Activated CD4-positive, alpha-beta T cell treated with anti-CD3 and anti-CD28 coated beads, Interleukin-2, amount 50 U/mL, for 16 hours (primary cell): ENCODE measurements at places on chromosomes 6 and 20.

GRCh38 chr6:1015825-1016224 is 296.1 kb upstream of the FOXQ1 start:
- DNase-seq, result no peak

DNA sequence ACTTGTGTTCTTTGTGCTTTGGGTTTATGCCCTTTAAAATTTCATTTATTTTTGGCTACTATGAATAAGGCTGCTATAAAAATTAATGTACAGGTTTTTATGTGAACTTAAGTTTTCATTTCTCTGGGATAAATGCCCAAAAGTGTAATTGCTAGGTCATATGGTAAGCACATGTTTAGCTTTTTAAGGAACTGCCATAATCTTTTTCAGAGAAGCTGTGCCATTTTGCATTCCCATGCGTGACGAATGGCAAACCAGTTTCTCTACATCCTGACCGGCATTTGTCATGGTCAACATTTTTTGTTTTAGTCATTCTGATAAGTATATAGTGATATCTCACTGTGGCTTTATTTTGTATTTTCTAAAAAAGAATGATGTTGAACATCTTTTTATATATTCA is 236.0 kb upstream of the SGK1 start:
- DNase-seq, result no peak

DNA sequence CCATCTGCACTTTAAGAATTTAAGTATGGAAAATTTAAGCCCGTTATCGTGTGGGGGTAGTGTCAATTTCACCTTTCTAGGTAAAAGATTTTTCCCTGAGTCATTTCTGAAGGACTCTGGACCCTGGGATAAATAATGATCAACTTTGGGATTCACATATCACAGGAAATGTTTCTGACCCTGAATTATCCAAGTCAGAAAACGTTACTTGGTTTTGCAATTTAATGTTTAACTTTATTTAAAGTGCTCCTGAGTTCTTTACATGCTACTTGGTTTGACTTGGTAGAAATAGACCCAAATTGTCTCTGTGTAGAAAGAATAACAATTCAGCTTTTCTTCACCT is 1.5 kb upstream of the SLC17A3 start:
- no peak for DNase-seq

DNA sequence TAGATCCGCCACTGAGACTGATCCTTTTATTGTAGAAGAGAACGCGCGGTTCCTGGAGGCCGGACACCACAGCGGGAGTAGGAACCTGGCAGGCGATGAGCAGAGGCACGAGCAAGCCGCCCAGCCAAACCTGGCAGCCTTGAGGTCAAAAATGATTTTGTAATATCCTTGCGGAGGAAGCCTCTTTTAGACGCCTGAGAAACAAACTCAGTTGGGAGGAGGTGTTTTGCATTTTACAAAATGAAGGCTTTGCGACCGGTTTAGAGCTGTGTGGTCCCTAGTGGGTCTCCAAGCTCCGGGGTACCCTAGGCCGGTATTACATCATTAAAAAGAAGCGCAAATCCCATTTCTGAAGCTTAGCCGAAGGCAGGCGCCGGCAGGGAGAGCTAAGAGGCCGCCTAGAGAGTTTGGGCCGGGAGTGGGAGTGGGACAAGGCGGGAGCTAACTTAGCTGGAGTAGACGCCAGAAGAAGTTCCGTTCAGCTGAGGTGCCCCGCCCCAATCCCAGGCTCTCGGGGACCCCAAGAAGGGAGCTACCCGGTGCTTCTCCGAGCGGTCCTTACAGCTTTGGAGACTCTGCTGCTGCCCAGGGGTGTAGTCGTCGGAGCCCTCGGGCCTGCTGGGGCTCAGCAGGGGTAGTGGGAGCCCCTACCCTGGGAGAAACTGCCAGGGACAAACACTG is 1.9 kb upstream of the TBX18 start:
- DNase-seq, result no peak

DNA sequence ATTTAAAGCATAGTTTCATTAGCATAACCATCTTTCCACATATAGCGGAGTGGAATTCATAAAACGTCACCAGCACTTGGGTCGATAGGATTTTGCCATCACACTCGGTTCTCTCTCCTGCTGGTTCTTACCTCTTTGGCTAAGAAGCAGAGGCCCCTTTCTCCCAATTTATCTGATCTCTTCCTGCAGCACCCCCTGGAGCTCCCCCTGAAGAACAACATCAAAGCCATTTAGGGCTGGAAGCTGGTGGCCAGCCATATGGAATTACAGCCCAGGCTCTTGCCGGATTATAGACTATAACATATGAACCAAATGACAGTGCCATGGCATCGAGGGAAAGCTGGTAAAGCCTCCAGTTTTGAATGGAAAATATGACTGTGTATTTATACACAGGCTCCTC is 6.4 kb upstream of the KIF6 start:
- no peak for DNase-seq

DNA sequence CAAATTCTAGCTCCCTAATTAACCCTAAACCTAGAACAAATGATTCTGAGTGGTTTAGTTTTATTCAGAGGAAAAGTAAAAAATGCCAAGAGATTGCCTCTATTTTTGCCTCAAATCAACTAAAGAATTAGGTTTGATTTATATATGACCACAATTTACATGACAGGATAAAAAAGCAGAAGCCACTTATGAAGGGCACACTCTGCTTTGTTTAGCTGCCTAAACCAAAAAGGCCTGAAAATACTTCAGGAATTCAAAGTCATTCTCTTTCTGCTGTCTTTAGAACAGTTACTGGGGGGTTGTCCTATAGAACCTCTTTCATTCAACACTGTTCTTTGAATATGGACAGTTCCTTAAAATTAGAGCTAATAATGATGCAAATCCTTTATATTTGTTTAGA is 5.3 kb downstream of the FBXO5 start:
- DNase-seq, result no peak

DNA sequence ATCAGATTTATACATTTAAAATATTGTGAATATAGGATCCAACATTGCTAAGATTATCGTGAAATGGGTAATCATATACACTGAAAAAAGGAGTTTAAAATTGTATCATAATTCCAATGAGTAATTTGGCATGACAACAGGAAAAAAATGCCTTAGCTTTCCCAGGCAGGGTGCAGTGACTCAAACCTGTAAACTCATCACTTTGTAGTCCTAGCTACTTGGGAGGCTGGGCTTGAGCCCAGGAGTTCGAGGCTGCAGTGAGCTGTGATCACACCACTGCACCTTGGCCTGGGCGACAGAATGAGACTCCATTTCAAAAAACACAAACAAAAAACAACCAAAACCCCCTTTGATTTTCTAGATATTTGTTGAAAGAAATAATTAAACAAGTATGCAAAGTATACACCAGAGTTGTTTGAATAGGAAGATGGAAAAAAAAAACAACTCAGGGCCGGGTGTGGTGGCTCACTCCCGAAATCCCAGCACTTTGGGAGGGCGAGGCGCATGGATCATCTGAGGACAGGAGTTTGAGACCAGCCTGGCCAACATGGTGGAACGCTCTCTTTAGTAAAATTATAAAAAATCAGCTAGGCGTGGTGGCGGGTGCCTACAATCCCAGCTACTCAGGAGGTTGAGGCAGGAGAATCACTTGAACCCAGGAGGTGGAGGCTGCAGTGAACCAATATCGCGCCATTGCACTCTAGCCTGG is 98.7 kb downstream of the TRERF1 start:
- no peak for DNase-seq

DNA sequence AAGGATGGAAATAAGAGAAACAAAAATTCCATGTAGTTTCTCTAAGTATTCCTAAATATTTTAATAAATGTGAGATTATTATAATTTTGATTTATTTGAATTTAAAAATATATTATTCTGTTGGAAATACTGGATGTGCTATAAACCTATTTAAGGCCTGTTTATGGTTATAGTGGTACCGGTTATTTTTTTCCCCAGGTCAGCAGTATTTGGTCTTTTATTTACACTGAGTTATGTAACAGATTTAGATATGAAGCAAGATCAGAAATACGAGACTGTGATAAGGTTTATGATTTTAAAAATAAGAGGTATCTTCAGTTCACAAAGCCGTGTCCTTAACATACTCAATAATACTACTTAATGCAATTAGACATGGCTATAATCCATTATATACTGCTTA is 634.3 kb upstream of the POU3F2 start:
- DNase-seq, result no peak

- no peak for DNase-seq
These were observed 1.1 kb downstream of the PFDN6 start for GRCh38 chr6:33290459-33290858.

DNA sequence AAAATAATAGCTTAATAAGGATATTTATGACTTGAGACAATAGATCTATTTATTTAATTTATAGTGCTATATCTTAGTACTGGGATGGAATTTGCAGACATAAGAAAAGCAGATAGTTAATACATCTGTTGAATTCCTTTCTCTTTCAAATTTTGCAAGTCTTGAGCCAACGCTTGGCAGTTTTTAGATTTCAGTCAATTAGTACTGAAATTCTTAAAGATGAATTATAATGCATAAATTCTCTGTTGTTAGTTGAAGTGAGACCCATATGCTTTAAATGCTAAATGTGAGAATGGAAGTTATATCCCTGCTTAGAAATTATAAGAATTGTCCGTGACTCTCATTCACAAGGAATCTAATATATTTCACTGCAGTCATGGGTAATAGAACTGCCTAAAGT is 225.1 kb upstream of the ADGRB3 start:
- DNase-seq, result no peak

- no peak for DNase-seq
These were observed 129.7 kb upstream of the AKAP12 start for GRCh38 chr6:151109869-151110575.

- no peak for DNase-seq
These were observed 12.8 kb downstream of the HMGCLL1 start for GRCh38 chr6:55566036-55566710.
